ENCODE measurements at places on chromosomes 3 and 15. TPM values are rescaled to one million over a fixed set of nuclear protein-coding genes. Genes with fewer than 3 reads are reported as not detected.

Gene ADAMTS7
- 16.6 TPM for total RNA-seq

Gene GASK1A
- total RNA-seq = 17.8 TPM

Gene TMIE
- 0.76 TPM for total RNA-seq

Gene SOX2
- 12.4 TPM for total RNA-seq

Gene SEMA3F
- total RNA-seq = 29.3 TPM

Gene NR2F2
- total RNA-seq = 242 TPM

DNA sequence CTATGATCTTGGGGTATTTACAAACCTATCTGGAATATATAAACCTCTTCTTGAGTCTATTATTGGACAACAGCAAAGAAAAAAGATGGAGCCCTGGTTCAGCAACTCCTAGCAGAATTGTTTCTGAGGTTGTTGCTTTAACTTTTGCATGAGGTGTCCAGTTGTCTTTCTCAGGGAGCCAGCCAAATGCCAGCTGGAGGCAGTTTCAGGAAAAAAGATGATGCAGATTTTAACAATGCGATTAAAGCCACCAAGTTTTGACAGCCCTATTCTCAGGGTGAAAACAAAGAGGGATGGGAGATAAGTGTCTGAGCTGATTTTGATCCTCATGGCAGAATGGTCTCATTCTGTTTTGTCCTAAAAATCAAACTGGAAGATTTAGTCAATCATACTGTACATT is 181.6 kb upstream of the RASGRP1 start:
- no peak for DNase-seq

DNA sequence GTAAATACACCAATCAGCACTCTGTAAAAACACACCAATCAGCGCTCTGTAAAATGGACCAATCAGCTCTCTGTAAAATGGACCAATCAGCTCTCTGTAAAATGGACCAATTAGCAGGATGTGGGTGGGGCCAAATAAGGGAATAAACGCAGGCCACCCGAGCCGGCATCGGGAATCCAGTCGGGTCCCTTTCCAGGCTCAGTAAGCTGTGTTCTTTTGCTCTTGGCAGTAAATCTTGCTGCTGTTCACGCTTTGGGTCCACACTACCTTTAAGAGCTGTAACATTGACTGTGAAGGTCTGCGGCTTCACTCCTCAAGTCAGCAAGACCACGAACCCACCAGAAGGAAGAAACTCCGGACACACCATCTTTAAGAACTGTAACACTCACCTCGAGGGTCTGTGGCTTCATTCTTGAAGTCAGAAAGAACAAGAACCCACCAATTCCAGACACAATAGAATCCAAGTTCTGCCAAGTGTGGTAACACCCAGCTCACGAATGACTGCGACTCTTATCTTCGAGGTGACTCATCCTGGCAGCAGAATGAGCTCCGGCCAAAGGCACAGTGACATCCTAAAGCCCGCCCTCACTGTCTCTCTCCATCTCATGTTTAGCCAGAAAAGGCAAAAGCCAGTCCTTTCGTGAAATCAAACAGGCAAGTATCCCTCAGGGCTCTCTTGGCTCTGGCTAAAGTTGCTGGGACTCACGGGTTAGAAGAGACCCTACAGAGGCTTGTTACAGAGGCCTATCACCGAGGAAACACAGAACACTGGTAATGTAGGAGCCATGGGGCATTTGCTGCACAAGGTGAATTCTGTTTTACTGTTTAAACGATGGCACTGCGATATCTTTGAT is 155.2 kb downstream of the FAM43A start:
- DNase-seq = no peak

GRCh38 chr3:7734456-7734855 is 767.2 kb upstream of the LMCD1 start:
- no peak for DNase-seq

- DNase-seq = no peak
Observed at GRCh38 chr15:26081758-26082220, 218.7 kb upstream of the ATP10A start.
